NCI-H524 treated with DMSO at 0.1 percent for 48 hours (cell line): ENCODE measurements at places on chromosomes 13 and 19.

GRCh38 chr19:12701596-12702282 lies 5.3 kb upstream of the FBXW9 start:
- no peak for DNase-seq

GRCh38 chr19:30070968-30071632 lies 129.1 kb downstream of the URI1 start:
- no peak for DNase-seq

GRCh38 chr13:98549006-98549727 lies 27.7 kb downstream of the STK24 start:
- no peak for DNase-seq

DNA sequence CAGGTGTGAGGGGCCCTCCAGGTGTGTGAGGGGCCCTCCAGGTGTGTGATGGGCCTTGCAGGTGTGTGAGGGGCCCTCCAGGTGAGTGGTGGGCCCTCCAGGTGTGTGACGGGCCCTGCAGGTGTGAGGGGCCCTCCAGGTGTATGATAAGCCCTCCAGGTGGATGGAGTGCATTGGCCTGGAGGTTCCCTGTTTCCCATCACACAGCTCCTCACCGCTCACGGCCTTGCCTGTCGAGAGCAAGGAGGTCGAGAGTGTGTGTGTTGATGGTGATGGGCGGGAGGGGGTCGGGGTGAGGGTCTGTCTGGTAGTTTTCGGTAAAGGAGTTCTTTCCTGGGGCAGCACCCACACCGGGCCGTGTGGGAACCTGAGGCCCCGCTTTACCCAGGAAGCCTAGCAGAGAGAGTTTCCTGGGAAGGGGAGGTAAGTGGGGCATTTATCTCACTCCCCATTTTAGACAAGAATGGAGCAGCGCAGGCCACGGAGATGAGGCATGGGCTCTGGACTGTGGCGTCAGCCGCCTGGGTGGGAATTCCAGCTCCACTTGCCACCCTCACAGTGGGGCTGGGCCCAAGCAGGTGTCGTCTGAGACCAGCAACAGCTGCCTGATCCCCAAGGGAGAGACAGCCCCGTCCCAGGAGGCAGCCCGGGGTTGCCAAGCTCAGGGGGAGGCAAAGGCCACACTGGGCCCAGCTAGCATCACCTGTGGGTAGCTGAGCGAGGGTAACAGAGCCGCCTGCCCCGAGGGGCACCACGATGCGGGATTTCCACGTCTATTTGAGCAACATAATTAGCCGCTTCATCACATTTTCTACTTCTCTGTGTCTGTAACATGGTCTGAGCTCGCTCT lies 10.9 kb upstream of the GAS6 start:
- no peak for DNase-seq

DNA sequence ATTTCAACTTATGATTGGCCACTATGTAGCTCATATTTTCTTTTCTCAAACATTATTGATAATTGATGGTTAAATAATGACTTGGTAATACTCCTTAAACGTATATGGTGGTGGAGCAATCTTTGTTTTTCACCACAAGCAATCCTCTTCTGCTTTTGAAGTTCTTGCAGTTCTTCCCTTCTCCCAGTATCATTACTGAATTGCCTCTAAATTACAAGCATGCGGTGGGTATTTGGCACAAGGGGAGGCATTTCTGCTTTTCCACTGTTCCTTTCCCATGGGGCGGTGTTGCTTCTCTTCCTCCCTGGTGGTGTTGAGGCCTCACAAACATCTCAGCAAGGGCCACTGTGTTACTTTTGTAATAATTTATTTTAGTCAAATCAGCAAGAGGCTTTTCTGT lies 234.4 kb upstream of the RXFP2 start:
- DNase-seq, result no peak

- no peak for DNase-seq
These were observed 19.4 kb downstream of the GPC5 start for GRCh38 chr13:91417660-91418325.

DNA sequence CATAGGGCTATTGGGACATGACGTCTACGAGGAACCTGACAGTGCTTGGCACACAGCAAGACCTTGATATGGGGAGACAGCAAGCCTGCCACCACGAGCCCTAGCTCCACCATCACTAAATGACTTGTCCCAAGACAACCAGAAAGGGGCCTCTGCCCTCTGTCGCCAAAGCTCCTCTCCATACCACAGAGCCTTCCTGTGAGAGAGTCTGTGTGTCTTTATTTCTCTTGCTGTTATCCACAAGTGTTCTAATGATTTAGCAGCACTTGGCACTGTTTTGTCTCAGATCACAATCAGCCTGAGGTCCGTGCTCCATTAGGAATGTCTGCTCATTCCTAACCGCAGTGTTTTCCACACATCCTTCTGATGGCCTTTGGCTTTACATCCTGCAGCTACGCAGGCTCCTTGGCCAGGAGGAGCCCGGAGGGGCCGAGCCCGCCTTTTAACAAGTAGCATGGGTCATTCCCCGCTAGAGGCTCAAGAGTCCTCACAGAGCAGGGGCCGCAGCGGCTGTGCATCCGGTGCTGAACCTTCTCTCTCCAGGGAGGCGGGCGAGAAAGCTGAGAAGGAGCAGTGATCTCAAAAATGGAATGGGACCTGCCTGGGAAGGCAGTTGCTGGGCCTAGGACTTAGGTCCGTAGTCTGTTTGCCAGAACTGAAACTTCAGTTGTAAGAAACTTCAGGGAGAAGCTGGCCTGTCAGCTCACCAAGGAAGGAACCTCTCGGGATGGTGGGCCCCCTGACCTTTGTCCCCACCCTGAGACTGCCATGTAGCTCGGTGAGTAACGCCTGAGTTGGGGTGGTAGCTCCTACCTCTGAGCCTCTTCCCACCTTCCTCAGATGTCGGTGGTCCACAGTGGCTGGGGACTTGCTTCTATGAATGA lies 61.1 kb upstream of the HMGB1 start:
- DNase-seq, result no peak

DNA sequence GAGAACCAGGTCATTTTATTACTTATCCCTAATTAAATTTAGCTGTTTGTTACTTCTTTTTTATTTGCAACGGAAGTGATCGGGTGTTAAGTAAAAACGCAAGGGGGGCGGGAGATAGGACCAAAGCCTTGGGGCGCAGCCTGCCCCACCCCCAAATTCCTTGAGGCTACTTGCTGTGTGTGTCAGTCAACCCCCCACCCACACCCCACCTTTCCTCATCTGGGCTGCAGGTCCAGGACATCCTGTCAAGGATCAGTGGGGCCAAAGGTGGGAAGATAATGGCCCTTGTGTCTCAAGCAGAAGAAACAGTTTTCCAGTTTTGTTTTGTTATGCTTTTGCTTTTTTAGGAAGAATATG lies 1.2 kb upstream of the FOXO1 start:
- DNase-seq, result no peak

DNA sequence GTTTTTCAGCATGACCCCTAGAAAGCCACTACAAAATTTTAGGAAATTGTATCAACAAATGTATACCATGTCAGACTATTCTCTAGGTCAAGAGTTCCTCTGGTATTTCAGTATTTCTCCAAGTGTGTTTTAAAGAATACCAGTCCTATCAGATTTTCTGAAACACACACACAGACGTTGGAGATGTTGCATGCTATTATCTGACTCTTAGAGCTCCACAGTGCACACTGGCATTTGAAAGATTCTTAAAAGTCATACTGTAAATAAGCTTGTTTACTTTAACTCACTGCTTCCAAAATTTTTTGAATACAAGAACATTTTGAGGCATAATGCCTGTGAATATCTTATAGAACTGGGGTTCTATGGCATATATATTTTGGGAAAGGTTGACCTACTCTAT lies 33.8 kb upstream of the VWA8 start:
- DNase-seq, result no peak

DNA sequence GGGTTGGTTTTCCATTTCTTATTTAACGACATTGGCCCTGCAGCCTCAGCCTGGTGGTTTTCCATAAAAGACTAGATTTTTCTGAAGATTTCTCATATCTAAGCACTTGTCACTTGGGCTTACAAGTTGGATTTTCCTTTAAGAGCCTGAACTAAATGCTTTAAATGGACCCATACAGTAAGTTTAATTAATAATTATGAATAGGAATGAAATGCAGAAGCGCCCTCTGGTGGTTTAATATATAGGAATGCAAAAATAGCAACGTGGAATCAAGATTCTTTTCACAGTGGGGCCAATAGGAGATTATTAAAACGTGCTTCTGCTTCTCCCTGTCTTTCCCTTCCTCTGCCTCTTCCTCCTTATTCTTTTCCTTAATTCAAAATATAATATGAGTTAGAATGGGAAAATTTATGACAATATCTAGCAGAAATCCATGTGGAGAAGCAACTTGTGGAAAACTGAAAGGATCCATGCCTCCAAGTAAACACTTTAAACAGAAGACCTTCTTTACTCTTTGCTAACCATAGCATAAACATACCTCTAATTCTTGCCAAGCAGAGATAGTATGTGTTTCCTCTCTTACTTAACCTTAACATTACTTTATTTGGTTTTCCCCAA lies 324.0 kb downstream of the GPC5 start:
- DNase-seq, result peak; percentile 3

DNA sequence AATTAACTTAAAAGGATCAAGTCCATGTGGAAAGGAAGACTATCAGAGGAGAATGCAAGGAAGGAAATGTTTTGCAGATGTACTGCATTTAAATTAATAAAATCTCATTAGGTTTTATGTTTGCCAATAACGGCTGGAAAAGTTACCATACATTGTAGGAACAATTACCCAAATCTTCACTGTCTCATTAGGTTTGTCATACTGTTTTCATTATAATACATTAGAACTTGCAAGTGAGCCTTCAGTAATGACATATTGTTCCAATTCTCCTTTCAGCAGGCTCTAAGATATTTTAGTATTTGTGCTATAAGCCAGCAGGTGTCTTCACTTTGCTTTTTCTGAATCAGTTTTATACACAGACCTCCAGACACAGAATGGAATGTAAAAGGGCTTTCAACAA lies 661.6 kb upstream of the KLHL1 start:
- DNase-seq, result no peak
